ENCODE measurements at places on chromosomes 5 and 9.
A peak's percentile ranks its signal among the peaks of the same experiment; 100 is the strongest.

- DNase-seq: no peak
Measured at GRCh38 chr9:88551546-88552137, 16.7 kb downstream of the NXNL2 start.

- DNase-seq: no peak
Measured at GRCh38 chr9:125061391-125061790, 81.9 kb downstream of the SCAI start.

DNA sequence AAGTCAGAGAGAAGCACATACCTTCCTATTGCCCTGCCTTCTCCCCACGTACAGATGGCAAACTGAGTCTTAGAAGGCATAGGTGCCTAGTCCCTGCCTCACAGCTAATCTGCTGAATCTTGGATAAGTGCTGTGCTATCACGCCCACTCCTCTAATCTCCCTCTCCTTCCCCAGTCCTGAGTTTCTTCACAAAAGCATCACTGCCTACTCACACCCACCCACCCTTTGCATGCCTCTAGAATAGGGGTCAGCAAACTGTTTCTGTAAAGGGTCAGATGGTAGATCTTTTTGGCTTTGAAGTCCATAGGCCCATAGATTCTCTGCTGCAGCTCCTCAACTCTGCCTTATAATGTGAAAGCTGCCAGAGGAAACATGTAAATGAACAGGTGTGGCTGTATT is 23.2 kb upstream of the JADE2 start:
- no peak for DNase-seq

- no peak for DNase-seq
Measured at GRCh38 chr5:75460942-75461610, 50.4 kb downstream of the CERT1 start.

GRCh38 chr5:126365446-126366198 is 57.6 kb upstream of the GRAMD2B start:
- DNase-seq: peak; percentile 40

GRCh38 chr9:110900917-110901316 is 137.4 kb downstream of the LPAR1 start:
- no peak for DNase-seq

GRCh38 chr9:130294664-130295063 is 29.1 kb downstream of the HMCN2 start:
- DNase-seq: no peak

- peak; percentile 47 for DNase-seq
Measured at GRCh38 chr5:669111-669841, 23.9 kb downstream of the TPPP start.
